GM23248 (cell line): ENCODE measurements at places on chromosomes 2 and 18. TPM values are rescaled to one million over a fixed set of nuclear protein-coding genes. Genes with fewer than 3 reads are reported as not detected.
A peak's percentile ranks its signal among the peaks of the same experiment; 100 is the strongest.

The GATA6 gene
- polyA plus RNA-seq = 6.6 and 6.9 TPM in 2 replicates

The ERICH2 gene
- not detected in 2 replicates for polyA plus RNA-seq

The RAB6D gene
- 0.15 and 0.27 TPM in 2 replicates for polyA plus RNA-seq

The HS6ST1 gene
- 3.3 and 4.0 TPM in 2 replicates for polyA plus RNA-seq

DNA sequence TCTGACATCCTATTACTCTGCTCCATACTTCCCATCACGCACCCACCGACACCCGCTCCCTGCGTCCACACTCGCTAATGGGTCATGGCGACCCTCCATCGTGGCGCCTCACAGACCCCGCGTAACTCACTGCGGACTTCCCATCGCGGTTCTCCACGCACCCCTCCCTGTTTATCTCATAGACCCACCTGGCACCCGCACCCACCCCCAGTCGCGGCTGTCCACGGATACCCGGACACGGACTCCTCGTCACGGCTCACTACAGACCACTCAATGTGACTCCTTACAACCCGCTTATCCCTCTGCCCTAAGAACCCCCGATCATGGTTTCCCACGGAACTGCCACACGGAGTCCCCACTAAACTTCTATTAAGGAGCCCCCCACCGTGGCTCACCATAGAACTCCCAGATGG is 458 bp downstream of the CXXC1 start:
- no peak for DNase-seq

GRCh38 chr2:134245340-134245984 is 8.4 kb upstream of the MGAT5 start:
- DNase-seq = peak; percentile 81

DNA sequence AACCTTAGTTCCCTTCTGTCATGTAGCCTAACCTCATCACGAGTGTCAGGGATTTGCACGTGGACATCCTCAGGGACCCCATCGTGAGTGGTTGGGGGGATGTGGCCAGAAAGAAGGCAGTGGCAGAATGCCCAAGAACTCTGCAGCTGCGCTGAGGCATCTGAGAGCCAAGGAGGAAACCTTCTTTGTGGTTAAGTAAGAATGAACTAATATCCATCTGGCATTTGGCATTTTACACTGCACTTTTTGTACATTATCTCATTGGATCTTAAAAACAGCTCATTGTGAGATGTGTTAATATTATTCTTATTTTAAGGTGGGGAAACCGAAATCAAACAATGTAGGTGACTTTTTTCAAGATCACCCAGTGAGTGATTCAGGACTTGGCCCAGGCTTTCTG is 32.6 kb upstream of the APCDD1 start:
- DNase-seq = peak; percentile 74

- DNase-seq = no peak
Measured at GRCh38 chr2:108918156-108918874, 70.7 kb downstream of the EDAR start.

GRCh38 chr18:21700528-21701075 is 4.0 kb downstream of the ABHD3 start:
- DNase-seq = no peak

GRCh38 chr18:79598633-79599175 is 80.9 kb upstream of the CTDP1 start:
- no peak for DNase-seq

- DNase-seq = peak; percentile 44
Measured at GRCh38 chr18:73741946-73742345, 405.7 kb downstream of the FBXO15 start.

- no peak for DNase-seq
Measured at GRCh38 chr2:105081006-105081601, 43.2 kb downstream of the MRPS9 start.

GRCh38 chr2:232273903-232274643 is 104.5 kb upstream of the ALPP start:
- no peak for DNase-seq

GRCh38 chr2:98379311-98380202 is 33.3 kb downstream of the CNGA3 start:
- peak; percentile 32 for DNase-seq

DNA sequence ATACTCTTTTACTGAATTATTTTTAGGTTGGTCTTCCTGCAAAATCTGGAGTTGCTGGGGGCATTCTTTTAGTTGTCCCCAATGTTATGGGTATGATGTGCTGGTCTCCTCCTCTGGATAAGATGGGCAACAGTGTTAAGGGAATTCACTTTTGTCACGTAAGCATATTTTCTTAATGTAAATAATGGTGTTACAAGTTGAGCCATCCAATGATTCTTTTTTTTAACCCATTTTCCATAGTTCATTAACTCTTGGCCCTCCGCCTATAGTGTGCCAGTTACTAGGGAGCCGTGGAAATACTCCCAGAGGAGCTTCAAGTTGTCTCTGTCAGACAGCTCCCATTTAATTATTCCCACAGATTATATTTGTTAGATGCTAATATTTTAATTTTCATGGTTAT is 49.8 kb downstream of the GLS start:
- DNase-seq = no peak
